Vagina (tissue), 2 donors: ENCODE measurements at places on chromosomes 6 and 20.
A peak's percentile ranks its signal among the peaks of the same experiment; 100 is the strongest.

GRCh38 chr6:167077241-167077932 is 45.5 kb upstream of the CCR6 start:
- DNase-seq, result no peak

GRCh38 chr20:31860390-31861134 is 9.8 kb downstream of the DUSP15 start:
- no peak for DNase-seq

DNA sequence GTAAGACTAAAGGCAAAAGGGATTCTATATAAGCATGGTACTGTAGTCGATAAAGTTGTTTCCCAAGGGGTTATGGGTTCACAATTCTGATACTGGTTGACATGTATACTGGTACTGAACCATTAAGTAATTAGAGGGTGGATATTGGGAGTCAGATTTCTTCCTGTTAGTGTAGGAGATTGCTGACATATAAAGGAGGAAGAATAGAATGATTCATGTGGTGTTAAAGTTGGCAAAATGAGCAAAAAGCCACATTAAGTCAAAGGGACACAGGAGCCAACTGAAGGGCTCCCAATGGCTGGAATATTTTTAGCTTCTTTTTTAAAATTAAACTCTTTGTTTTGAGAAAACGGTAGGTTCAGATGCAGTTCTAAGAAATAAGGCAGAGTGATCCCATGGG is 161.8 kb upstream of the PRND start:
- no peak for DNase-seq

DNA sequence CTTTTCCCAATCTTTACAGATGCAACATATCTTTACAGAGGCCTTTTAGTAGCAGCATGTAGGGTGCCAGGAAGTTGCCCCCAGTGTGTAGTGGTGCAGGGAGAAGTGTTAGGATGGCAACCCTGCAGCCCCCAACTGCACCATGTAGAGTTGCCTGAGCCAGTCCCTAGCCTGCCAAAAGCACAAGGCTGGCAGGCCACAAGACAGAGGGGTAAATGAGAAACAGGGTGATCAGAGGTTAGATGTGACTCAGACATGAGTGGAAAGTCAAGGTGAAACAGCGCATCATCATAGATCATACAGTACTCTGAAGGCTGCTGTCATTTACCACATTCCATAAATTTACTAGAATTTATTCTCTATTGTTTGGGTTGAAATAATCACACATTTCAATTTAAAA is 467.5 kb downstream of the PRKN start:
- DNase-seq, result no peak

DNA sequence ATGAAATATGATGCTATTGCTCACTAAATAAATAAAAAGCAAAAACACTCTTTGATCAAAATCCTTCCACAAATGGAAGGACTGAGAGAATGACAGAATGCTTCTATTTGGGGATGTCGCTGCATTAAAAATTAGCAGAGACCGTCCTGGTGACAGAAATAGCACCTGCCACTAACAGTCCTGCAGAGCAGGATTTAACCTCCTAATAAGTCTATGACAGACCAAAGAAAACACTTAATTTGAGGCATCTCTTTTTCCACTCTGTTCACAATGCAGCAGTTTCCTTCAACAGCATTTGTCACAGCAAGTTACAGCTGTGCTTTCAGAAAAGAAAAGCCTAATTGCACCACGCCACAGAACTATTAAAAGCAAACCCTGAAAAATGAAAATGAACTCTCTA is 140.6 kb upstream of the BEND6 start:
- no peak for DNase-seq

GRCh38 chr6:132190097-132190814 is 211.0 kb downstream of the MOXD1 start:
- DNase-seq, result no peak

DNA sequence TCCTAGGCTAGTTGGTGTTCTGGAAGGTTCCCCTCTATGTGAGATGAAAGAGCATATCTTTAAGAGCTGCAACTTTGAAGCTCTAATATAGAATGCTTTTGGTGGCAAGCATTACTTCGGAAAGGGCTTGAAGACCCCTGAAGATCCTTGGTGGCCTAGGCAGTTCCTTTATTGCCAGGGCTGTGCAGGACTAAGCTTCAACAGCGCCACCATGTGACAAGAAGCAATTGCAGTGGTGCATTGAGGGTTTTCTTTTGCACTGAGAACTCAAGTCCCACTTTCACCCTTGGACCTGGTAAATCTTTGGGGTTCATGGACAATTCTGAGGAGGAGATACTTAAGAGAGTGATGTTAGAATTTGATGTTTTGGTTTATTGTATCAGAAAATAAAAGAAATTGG is 237.4 kb upstream of the GMDS start:
- no peak for DNase-seq

GRCh38 chr6:72219536-72219935 is 333.2 kb downstream of the RIMS1 start:
- DNase-seq, result no peak

- DNase-seq, result no peak
Measured at GRCh38 chr6:133644548-133644891, 244.4 kb upstream of the TCF21 start.

GRCh38 chr20:59676851-59677182 is 72.5 kb downstream of the PHACTR3 start:
- peak; percentile 25 for DNase-seq

GRCh38 chr6:116365743-116366142 is 5.0 kb upstream of the DSE start:
- DNase-seq, result no peak

DNA sequence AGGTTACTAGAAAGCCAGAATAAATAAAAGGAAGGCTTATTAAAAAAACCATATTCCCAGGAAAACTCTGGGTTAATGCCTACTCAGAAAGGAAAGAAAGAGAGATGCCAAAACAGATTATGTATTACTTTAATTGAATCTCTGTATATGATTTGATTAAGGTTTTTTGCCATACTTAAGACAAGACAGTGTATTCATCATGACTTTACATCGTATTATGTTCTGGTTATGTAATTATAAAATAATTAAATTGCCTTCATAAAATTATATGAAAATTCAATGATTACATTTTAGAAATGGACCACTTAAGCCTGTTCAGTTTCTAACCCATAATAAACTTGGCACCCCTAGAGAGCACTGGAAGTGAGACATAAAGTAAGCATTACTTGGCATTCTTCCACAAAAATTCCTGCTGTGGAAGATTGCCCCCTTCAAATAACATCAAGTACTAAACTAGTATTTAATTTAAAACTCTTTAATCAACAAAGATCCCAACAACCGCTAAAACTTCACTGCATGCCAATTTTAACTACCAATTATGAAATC is 20.8 kb upstream of the IBTK start:
- no peak for DNase-seq

DNA sequence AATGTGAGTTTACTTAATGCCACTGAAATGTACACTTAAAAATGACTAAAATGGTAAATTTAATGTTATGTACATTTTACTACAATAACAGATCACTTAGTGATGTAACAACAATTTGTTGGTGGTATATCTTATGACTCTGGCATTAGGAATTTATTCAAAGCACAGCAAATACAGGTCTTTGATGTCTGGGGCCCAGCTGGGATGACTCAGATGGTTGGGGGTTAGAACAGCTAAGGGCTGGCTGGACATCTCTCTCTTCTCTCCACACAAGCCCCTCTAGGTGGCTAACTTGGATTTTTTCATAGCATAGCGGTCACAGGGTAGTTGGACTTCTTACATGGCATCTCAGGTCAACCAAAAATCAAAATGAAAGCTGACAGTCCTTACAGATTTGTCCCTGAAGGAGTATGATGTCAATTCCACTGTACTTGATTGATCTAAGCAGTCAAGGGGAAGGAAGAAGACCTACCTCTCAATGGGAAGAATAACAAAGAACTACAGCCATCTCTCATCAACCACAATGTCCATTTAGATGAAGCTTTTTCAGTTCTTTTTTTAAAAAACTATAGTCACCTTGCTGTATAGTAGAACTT is 37.5 kb upstream of the LCA5 start:
- DNase-seq, result no peak

DNA sequence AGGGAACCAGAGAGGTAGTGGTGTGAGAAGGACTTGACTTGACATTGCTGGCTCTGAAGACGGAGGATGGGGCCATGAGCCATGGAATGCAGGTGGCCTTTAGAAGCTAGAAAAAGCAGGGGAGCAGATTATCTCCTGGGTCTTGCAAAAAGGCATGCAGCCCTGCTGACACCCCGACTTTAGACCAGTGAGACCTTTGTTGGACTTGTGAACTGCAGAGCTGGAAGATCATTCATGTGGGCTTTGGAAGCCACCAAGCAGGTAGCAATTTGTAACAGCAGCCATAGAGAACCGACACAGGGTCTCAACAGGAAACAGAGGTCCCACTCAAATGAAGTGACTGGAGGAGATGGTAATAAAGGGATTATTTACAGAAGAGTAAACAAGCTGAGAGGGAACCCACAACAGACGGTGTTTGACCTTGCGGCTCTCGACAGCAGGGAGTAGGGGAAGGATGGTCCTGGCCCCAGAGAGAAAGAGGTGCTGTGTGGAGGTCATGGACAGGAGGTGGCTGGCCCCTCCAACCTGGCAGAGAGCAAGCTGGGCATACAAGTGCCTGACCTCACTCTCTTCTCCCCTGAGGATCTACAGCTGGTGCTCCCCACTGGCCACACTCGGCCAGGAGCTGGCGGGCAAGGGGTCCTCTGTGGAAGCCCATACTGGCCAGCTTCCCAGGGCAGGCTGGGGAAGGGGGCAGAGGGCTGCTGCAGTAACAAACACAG is 43.9 kb downstream of the SLC22A23 start:
- DNase-seq, result no peak
